ENCODE measurements at places on chromosomes 11 and 22. TPM values are rescaled to one million over a fixed set of nuclear protein-coding genes. Genes with fewer than 3 reads are reported as not detected.

DNA sequence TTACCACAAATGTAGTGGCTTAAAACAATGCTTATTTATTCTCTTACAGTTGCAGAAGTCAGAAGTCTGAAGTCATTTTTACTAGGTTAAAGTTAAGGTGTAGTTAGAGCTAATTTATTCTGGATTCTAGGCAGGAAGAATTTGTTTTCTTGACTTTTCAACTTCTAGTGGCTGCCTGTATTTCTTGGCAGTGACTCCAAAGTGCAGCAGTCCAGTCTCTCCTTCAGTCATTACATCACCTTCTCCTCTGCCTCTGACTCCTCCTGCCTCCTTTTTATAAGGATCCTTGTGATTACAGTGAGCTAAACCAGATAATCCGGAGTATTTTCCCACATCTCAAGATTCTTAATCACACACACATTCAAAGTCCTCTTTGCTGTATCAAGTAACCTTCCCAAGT lies 581.4 kb downstream of the KCNA4 start:
- DNase-seq: no peak

DNA sequence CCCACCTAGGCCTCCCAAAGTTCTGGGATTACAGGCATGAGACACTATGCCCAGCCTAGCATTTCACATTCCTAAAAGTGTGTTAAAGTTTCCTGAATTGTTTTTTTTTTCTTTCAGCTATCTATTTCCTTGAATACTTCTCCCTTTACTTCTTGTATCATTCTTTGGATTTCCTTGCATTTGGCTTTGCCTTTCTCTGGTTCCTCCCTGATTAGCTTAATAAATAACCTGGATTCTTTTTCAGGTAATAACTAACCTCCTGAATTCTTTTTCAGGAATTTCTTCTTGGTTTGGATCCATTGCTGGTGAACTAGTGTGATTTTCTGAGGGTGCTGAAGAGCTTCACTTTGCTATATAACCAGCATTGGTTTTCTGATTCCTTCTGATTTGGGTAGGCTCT lies 47.9 kb downstream of the MRGPRX2 start:
- no peak for DNase-seq

- no peak for DNase-seq
Measured at GRCh38 chr11:27392278-27393114, 29.5 kb upstream of the CCDC34 start.

DNA sequence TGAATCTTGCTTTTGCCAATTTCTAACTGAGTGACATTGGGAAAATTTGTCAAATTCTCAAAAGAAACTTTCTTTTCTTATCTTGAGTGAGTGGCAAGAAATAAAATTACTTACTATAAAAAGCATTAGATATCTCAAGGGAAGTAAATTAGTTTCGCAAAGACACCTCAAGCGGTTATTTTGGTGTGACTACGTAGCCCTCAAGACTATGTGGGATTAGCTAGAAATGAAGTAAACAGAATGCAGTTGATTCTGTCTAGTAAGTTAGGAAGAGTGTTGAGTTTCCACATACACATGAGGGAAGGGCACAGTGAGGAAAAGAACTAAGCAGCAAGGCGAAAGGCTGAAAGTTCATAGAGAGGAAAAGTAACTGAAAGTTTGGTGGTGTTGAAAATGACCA lies 28.3 kb upstream of the MS4A6A start:
- no peak for DNase-seq

GRCh38 chr22:50725597-50725996 lies 12.4 kb upstream of the ACR start:
- no peak for DNase-seq

DNA sequence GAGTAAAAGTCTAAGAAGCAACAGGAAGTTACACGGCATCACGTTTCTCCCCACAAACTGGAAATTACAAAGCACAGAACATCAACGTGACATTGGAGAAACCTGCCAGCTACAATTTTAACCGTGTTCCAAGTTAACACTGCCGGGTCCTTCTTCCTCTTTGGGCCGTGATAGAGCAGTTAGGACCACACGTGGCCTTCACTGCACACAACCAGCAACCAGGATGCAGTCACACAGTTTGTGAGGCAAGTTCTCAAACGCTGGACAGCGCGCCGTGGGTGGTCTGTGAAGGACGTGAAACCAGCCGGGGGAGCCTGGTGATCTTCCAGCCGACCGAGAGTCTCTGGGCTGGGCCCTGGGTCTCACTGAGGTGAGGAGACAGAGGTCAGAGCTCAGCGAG lies 14.6 kb downstream of the C11orf21 start:
- DNase-seq: no peak

DNA sequence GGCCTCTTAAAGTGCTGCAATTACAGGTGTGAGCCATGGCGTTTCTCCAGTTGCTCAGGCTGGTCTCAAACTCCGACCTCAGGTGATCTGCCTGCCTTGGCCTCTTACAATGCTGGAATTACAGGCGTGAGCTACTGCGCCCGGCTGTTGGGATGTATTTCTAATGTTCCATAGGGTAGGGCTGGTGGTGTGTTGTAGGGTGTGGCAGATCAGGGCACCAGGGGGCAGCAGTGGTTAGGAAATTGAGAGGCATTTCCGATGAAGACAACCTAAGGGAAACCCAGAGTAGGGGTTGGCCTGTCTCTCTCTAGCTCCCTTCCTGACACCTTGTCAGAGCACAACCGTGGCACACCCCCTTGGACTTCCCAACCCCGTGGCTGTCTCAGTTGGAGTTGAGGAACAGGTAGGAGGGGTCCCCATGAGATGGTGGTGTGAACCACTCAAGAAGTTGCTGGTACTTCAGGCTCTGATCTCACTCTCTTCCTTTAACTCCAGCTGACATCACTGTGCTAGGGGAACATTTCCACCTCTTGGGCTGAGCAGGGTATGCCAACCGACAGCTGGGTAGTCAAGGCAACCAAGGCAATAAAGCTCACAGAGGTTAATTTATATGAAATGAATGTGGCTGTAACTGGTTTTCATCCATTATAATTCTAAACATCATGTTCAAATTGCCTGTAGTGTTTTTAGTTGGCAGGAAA lies 33.0 kb downstream of the YWHAH start:
- peak; percentile 74 for DNase-seq

- no peak for DNase-seq
Measured at GRCh38 chr22:20862540-20862939, 3.7 kb downstream of the SNAP29 start.

DNA sequence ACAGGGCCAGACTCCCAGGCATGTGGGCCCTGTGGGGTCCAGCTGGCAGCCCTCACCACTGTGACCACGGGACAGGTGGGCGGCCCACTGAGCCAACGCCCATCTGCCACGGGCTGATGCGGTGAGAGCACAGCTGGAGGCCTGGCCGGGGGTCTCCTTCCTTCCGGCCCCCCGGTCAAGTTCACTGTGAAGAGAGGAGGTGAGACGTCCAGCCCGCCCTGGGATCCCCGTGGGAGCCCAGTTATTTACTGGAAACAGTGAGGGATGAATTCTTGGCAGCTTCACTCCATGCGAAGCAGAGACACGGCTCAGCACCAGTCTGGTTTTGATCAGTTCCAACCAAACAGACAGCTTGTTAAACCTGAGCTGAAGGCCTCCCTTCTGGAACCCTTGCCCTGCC lies 38.7 kb downstream of the WNT11 start:
- no peak for DNase-seq

GRCh38 chr11:7673724-7674434 lies 579 bp upstream of the CYB5R2 start:
- DNase-seq: peak; percentile 49

DNA sequence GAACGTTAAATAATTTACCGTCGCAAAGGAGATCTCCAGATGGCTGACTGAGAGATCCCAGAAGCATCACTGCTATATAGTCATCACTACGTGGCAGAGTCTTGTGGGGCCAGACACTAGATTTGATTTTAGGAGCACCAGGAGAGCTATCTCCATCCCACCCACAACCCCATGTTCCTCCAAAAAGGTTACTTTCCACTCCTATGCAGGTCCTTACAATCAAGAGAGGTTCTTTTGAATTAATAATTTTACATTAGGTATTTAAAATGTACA lies 19.4 kb downstream of the GUCY1A2 start:
- DNase-seq: no peak

- no peak for DNase-seq
Measured at GRCh38 chr11:130414107-130415080, 14.0 kb downstream of the ADAMTS8 start.

GRCh38 chr11:74279256-74279655 lies 32.2 kb downstream of the P4HA3 start:
- no peak for DNase-seq

- peak; percentile 45 for DNase-seq
Measured at GRCh38 chr22:21796863-21797262, 61.3 kb upstream of the YPEL1 start.

- no peak for DNase-seq
Measured at GRCh38 chr22:30400159-30400558, 3.3 kb downstream of the SEC14L2 start.

DNA sequence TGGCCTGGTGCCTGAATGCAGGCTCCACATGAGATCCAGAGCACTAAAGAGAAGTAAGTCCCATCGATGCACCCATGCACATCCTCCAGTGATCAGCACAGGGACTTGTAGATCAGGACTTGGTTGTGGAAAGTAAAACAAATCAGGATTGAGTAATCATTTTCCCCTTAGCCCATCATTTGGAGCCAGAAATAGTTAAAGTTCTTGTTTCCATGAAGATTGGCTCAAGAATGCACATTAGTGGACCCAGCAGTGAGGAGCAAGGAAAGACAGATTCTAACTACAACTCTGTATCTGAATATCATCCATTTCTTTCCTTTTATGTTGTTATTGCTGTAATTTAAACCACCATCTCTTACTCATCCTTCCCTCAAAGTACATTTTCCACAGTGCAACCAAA lies 19.1 kb downstream of the CCDC83 start:
- no peak for DNase-seq

- DNase-seq: no peak
Measured at GRCh38 chr11:18769802-18770456, 21.7 kb downstream of the PTPN5 start.

LDLRAD3 gene
- 9.3 TPM for total RNA-seq

CSF2RB gene
- total RNA-seq: 7.1 TPM

VWCE gene
- total RNA-seq: 0.67 TPM
